Activated naive CD4-positive, alpha-beta T cell treated with anti-CD3 and anti-CD28 coated beads, Interleukin-2, amount 50 U/mL, for 16 hours (primary cell): ENCODE measurements at places on chromosomes 1 and 21.
A peak's percentile ranks its signal among the peaks of the same experiment; 100 is the strongest.

GRCh38 chr1:100440075-100440809 is 87.9 kb downstream of the CDC14A start:
- DNase-seq, result peak; percentile 65

DNA sequence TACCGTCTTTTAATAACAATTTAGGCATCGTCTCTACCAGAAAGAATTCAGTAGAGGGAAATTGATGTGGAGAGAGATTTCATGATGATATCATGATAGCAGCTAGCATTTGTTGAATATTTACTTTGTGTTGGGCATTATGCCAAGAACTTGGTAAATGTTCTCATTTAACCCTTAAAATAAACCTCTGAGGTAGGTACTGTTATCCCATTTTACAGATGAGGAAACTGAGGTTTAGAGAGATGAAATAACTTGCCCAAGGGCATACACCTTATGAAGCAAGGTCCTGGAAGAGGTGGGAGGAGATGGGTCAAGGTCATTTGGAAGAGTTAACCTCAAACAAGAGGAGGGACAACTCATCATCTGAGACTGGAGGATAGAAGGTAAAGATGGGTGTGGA is 34.8 kb downstream of the TSNAX start:
- no peak for DNase-seq

DNA sequence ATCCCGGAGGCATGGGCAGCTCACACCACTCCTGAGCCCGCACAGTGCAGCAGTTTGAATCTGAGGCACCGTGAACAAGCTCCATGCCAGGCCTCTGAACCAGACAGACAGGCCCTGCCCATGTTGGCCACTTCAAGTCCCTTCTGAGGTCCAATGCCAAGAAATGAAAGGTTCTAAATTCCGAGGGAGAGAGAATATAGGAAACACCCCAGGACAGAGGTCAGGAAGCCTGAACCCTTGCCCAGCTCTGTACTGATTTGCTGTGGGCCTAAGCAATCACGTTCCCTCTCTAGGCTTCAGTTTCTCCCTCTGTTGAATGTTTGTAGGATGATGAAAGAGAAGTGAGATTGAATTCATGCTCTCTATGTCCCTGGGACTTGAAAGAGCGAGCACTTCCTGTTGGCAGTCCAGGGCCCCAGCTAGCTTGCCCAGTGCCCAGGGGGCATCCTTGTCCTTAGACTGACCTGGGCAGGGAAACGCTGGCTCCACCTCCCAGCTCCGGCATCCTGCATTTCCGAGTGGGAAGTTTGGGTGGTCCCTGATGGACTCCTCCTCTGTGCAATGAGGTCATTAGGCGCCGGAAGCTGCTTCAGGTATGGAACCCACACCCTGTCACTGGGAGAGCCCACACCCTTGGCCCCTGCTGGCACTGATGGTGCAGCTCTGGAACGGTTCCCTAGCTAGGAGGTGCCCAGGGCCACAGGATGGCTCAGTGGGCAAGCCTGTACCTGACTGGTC is 242.4 kb upstream of the TMEM51 start:
- no peak for DNase-seq

DNA sequence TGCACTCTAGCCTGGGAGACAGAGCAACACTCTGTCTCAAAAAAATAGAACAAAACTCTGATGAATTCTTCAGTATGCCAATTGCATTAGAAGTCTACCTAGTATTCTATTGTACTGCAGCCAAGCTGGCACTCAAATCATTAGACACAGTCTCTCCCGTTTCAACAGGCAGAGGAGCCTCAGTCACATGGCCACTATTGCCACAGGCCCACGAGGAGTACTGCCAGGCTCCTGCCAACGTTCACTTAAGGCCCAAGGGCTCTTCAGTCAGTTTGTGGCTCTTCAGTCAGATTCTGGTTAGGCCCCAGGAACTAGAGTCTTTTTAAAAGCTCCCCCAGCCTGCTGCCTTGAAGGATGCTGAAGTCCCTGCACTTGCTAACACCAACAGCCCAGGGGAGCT is 73.4 kb downstream of the SH3BGR start:
- no peak for DNase-seq

DNA sequence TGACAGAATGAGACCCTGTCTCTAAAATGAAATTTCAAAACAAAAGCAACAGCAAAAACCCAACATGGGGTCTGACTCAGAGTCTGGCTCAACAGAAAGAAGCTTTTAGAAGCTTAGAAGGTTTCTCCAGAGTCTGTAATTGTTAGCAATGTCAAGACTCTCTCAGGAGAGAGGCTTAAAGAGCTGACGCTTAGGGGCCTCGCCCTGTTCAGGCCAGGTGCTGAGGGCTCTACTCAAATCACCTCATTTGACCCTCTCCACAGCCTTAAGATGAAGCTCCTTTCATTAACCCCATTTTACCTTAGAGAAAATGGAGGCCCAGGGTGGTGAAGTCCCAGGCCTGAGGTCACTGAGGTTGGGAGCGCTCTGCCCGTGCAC is 5.3 kb upstream of the KIF17 start:
- no peak for DNase-seq
